ELF-1 (cell line): ENCODE measurements at places on chromosomes 3 and 15.

DNA sequence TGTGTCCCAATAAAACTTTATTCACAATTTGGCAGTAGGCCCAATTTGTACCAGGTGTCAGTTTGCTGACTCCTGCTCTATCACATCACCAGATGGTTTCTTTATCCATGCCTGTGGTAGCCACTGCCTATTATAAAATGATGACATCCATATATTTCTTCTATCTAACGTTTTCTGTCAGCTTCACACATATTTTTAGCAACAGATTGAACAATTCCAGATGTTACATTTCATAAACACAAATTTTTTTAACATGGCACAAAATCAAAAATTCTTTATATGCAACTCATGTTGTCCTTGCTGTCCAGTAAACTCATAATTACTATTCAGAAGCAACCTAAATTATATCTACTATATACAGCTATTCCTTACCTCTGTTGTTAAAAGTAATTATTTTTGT lies 1371.6 kb downstream of the NSUN3 start:
- DNase-seq = no peak

DNA sequence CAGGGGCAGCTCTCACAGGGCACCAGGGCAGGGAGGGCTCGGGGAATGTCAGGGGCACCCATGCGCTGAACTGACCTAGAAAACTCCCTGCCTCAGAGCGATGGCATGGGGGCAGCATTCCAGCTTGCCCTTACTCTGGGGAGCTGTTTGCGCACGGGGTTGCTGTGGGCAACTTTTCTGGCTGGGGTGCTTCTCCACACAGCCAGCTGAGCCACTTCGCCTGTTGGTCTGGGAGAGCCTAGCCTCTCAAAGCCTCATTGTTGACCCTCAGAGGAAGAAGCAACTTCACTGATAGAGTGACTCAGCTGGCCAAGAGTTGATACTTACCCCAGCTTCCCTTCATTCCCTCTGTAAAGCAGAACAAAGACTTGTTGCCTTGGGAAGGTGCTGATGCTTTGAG lies 42.6 kb upstream of the MRPS22 start:
- DNase-seq = no peak

DNA sequence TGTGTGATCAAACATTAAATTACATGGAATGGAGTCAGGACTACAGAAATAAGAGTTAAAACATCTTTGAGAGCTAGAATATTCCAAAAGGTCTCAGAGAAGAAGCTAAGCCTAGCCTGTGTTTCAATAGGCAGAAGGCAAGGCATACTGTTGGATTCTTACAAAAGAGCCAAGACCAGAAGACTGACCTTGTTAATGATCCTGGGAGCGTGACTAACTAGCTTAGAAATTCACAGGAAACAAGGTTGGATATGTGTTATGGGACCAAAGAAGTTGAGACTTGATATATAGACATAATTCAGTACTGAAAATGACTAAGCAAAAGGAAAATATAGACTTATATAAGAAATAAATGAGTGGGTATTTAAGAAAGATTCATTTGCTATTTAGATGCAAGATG lies 50.1 kb downstream of the FEZF2 start:
- no peak for DNase-seq

DNA sequence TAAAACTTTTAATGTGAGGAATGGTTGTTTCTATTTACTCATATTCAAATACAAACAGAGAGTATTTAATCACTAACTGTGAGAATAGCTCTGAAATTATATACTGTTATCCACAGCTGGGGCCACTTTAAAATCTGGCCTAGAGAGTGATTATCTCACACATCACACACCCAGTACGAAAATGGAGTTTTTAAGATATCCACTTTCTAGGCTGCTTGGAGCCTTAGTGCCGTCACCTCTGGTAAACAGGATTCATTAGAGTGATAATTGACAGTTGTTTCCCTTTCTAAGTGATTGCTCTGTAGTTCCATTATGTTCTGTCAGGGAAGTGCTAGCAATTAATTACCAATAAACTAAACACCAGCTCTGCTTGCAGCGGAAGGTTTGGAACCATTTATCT lies 942.4 kb downstream of the FHIT start:
- no peak for DNase-seq

DNA sequence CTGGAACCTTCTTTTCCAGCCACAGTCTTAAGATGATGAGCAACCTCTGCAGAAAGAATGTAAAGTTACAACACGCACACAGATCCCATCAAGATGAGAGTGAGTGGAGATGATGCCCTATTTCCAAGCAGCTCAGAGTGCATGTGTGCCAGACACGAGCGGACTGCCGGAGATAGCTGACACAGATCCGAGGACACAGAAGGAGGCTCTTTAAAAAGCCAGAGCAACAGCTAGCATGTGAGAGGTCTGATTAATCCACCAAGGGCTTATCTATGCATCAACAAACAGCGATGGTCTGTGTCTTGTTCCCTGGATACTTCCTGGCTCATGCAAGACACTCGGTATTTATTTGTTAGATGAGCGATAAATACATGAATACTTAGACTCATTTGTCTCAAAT lies 128.6 kb upstream of the DLG1 start:
- DNase-seq = no peak

- DNase-seq = no peak
These were observed 57.4 kb upstream of the BDH1 start for GRCh38 chr3:197613199-197613598.

DNA sequence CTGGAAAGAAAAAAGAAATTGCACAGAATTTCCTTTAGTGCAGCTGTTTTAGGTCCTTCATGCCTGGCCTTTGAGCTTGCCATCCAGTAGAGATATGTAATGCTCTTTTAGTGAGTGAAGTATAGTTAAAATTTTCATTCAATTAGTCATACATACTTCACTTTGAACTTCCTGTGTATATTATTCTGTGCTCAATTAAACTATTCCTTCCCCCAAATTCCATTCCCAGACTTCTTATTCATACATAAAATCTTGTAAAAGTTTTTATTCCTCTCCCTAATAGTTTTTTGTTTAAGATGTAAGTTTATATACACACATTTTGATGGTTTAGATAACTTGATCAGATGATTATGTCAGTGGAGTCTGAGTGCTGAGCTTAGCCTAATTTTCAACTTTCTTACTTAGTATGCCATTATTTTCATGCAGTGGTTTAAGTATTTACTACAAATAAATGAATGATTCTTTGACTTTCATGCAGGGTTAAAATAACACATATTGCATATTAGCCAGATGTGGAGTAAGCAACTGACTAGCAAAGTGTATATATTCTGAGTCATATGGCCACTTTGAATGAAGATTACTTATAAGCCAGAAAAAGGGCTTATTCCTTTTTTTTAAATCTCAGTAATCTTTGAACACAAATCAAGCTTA lies 42.5 kb upstream of the ABHD10 start:
- DNase-seq = no peak

- DNase-seq = no peak
These were observed 415.0 kb downstream of the PDCD6IP start for GRCh38 chr3:34213478-34213877.

DNA sequence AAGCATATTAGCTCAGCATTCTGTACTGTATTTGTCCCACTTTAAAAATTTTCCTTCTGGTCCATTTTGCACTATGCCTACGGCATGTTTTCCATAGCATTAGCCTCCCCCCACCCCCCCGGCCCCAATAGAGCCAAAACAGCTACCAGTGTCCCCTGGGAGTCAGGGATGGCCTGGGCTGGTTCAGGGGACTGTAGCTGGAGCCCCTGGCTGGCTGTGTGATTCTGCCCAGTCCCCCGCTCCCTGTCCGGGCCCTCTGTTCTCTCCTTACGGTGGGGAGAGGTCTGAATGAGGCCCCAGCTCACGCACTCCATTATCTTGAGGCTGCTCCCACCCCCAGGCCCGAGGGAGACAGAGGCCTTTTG lies 70.1 kb downstream of the KLF15 start:
- DNase-seq = no peak

- peak; percentile 27 for DNase-seq
These were observed 17.7 kb downstream of the IREB2 start for GRCh38 chr15:78455749-78456148.

- DNase-seq = no peak
These were observed 95.8 kb downstream of the PPARG start for GRCh38 chr3:12384451-12385233.

- no peak for DNase-seq
These were observed 22.6 kb downstream of the SFMBT1 start for GRCh38 chr3:53023072-53023823.

- DNase-seq = no peak
These were observed 22.5 kb upstream of the BFSP2 start for GRCh38 chr3:133377396-133377795.

DNA sequence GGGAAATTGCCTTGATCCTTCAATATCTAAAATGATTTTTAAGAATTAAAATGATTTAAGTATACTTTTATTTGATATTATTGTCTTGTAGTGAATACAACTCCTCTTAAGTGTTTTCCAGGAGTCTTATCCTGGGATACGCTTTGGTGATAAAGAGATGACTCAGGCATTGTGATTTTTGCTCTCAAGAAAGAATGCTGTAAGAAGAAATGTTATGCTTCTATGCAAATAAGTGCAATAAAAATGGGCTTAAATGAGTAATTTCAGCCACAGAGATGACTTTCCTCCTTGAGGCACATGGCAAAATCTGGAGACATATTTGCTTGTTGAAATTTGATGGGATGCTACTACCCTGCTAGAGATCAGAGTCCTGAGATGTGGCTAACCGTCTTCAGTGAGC lies 358.6 kb upstream of the BCHE start:
- no peak for DNase-seq

DNA sequence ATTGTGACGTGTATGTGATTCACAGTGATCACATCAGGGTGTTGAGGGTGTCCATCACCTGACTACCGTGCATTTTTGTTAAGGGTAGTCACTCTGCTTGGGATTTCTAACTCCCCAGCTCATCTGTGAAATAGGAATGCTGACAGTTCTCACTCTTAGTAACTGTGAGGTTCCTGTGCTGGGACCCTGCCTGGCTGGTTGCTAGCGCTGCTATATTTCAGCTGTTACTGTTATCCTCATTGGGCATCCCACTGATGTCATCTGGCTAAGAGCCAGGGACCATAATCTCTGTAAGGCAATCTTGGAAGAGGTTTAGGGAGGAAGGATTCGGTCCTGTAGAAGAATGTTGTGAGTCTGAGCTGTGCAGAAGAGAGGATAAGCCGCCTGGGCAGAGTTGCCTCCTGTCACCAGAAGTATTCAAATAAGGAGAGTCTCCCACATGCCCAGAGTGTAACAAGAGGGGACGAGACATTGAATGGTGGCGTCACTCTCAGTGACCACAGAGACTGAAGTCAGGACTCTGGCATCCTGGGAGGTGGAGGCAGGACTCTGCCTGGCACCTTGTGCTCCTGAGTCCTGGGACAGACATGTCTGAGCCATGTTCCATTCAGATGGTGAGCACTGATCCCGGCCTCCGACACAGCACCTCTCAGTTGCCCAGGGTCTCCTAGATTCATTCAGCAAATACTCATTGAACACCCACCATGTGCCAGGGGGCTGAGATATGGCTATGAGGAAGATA lies 52.2 kb downstream of the FBLN2 start:
- DNase-seq = no peak

GRCh38 chr3:120460181-120460790 lies 9.5 kb upstream of the FSTL1 start:
- DNase-seq = no peak

GRCh38 chr3:182364323-182364722 lies 429.0 kb upstream of the ATP11B start:
- no peak for DNase-seq

DNA sequence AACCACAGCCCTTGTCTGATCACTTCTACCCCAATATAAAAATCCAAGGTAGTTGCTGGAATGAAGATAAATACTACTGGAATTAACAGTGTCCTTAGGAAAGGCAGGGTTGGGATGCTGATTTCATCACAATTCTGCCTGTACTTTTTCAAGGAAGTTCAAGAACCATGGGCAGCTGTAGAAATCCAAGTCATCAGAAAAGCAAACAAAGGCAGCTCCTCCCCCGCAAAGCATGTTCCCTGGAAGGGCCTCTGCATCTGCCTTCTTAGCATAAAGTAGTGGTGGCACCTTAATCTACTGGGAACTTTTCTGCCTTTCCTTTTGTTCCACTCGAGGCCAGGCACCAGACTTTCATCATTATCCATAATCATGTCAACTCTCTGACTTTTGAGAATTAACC lies 54.4 kb downstream of the ERC2 start:
- DNase-seq = no peak

DNA sequence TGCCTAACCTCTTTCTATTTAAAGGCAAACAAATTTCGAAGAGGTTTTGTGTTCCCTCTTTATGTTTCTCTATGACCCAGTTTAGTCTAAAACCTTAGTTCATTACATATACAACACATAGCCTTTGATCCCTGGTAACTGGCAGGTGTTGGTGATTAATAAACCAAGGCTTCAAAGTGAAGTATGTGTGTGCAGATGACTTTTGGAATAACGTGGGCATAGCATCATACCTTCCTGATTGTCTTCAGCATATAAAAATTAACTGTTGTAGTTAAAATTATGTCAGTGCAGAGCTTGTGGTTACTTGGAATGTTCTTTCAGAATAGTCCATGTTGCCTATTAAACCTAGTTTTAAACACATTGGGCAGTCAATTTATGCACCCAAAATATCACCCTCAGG lies 608.3 kb downstream of the ROBO2 start:
- no peak for DNase-seq

- no peak for DNase-seq
These were observed 179.8 kb downstream of the APBA2 start for GRCh38 chr15:29065571-29065970.

- no peak for DNase-seq
These were observed 157.7 kb upstream of the TGFBR2 start for GRCh38 chr3:30448450-30449289.

DNA sequence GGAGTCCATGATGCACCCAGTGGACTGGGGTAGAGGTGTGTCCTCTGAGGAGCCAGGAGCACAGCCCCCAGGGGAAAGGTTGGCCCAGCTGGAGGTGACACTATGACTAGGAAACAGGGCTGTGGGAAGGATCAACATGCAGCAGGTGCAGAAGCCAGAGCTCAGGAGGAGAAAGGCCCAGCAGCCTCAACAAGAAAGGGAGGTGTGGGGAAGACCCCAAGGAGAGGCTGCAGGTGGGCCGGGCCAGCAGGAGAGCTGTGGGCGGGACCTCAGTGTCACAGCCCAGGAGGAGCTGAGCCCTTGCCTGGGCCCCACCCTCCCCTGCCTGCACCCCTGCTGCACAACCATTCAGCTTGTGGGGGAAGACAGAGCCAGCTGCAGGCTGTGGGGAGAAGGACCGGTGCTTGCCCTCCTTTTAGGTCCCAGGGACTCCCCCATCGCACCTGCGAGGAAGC lies 18.4 kb upstream of the KLF13 start:
- no peak for DNase-seq

DNA sequence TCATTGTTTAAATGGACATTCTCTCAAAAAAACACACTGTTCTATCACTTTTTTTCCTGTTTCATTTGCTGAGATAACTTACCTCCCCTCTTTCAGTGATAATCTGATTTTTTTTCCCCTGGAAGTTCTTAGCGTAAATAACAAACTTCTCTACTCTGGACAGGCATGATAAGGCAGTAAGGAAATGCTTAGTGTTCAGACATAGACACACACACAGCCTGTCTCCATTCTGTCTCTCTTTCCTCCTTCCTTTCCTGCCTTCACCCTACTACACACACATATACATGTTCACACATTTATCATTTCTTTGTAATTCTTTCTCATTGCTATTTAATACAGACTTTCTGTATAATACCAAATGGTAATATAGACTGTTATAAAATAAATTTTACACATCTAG lies 470.8 kb upstream of the ROBO1 start:
- no peak for DNase-seq
